ENCODE measurements at places on chromosomes 6 and 20.

- H3K27me3 ChIP-seq, result no peaks in the 10 kb centered on the region
- peaks cover 14% of the 10 kb centered on the region for H3K36me3 ChIP-seq
- peaks cover 4% of the 10 kb centered on the region for H3K4me1 ChIP-seq
Measured at GRCh38 chr6:106574741-106575458, 54.4 kb downstream of the RTN4IP1 start.

- peaks cover 3% of the 10 kb centered on the region for H3K4me1 ChIP-seq
- peaks cover 12% of the 10 kb centered on the region for H3K27me3 ChIP-seq
- H3K36me3 ChIP-seq, result no peaks in the 10 kb centered on the region
Measured at GRCh38 chr6:131368198-131368911, 204.7 kb upstream of the ARG1 start.

DNA sequence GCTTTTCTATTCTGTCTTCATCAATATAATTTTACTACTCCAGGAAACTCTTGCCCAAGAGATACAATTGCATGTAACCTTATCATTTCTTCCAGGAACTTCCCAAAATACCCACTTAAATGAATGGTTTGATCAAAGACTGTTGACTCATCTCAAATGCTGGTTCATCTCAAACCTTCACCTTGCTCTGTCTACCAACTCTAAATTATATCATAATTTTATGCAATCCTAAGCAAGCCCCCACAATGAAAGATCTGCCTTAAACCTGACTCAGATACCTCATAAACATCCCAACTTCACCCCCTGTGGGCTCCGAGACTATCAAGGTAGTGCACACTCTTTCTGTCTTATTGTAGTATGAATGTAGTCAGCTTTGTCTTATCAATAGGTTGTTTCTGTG is 65.5 kb upstream of the GCM1 start:
- H3K4me3 ChIP-seq, result no peak overlapping the region
- H3K36me3 ChIP-seq, result no peaks in the 10 kb centered on the region
- no peaks in the 10 kb centered on the region for H3K27me3 ChIP-seq
- no peaks in the 10 kb centered on the region for H3K4me1 ChIP-seq
- H3K27ac ChIP-seq, result no peak overlapping the region

- H3K27me3 ChIP-seq, result no peaks in the 10 kb centered on the region
- no peaks in the 10 kb centered on the region for H3K36me3 ChIP-seq
- no peaks in the 10 kb centered on the region for H3K4me1 ChIP-seq
Measured at GRCh38 chr20:11063444-11063843, 389.6 kb upstream of the JAG1 start.

DNA sequence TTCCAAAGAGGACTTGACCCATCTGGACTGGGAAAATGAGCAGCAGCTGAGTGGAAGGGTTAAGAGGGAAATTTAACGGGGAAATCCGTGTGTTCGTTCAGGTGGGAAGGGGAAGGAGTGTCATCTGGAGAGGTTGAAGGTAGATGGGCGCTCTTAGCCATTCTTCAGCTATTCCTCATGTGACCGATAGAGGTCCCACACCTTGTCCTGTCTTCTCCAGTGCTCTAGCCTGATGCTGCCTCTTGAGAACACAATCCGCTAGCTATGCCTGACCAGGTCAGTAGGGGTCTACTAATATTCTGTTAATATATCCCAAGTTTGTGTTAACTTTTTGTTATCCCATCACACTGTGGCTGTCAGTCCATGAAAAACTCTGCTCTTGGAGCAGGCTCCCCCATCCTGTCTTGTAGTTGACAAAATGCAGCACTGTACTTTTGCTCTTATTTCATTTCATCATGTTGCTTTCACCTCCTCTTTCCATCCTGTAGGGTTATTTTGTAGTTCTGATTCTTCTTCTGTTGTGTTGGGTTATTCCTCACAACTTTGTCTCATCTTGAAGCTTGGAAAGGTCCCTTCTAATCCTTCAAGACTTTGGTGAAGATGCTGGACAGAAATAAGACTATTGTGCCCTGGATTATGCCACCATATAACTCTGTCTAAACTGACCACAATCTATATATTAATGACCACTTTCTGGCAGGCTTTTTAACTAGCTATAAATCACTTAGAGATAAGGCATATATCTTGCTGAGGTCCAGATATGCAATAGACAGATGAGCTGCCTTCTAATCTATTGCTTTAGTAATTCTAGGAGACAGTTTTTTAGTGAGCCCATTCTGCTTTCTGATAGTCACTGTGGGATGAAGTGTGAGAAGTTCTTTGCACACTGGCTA is 123.4 kb upstream of the SUPT3H start:
- no peaks in the 10 kb centered on the region for H3K27me3 ChIP-seq
- no peak for DNase-seq
- peaks cover 9% of the 10 kb centered on the region for H3K4me1 ChIP-seq
- H3K4me3 ChIP-seq, result no peak overlapping the region
- H3K27ac ChIP-seq, result peak overlapping the region; percentile 5
- peaks cover 22% of the 10 kb centered on the region for H3K36me3 ChIP-seq

- H3K4me3 ChIP-seq, result peak overlapping the region; percentile 63
- peak overlapping the region; percentile 71 for H3K27ac ChIP-seq
- peak; percentile 14 for DNase-seq
- H3K4me1 ChIP-seq, result peaks cover 39% of the 10 kb centered on the region
- H3K27me3 ChIP-seq, result no peaks in the 10 kb centered on the region
Measured at GRCh38 chr6:4607793-4608192, 168.4 kb upstream of the CDYL start.

GRCh38 chr6:157653521-157653920 is 169.5 kb upstream of the SNX9 start:
- no peaks in the 10 kb centered on the region for H3K27me3 ChIP-seq
- no peaks in the 10 kb centered on the region for H3K36me3 ChIP-seq
- no peak overlapping the region for H3K27ac ChIP-seq

DNA sequence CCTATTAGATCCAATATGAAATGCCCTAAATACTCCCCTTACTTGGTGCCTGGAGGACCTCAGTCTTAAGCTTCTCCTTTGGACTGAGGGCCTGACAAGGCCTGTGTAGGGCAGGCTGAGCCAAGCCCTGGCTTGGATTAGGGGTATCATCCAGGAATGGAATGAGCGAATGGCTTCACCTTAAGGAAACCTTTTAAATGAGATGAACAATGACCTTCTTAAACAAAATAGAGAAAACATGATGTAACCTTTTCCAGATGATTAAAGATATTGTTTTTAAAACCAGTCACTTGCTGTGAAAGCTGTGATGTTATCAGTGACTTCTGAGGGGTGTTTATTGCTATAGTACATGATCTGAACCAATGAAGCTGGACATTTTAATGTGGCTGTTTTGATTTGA is 55.5 kb downstream of the TRAF3IP2 start:
- H3K36me3 ChIP-seq, result no peaks in the 10 kb centered on the region
- H3K4me1 ChIP-seq, result no peaks in the 10 kb centered on the region
- H3K4me3 ChIP-seq, result no peak overlapping the region
- H3K27ac ChIP-seq, result no peak overlapping the region
- no peaks in the 10 kb centered on the region for H3K27me3 ChIP-seq

- H3K4me1 ChIP-seq, result no peaks in the 10 kb centered on the region
- no peaks in the 10 kb centered on the region for H3K27me3 ChIP-seq
- H3K36me3 ChIP-seq, result no peaks in the 10 kb centered on the region
- H3K4me3 ChIP-seq, result no peak overlapping the region
- DNase-seq, result no peak
Measured at GRCh38 chr6:69378326-69378725, 418.5 kb downstream of the LMBRD1 start.

DNA sequence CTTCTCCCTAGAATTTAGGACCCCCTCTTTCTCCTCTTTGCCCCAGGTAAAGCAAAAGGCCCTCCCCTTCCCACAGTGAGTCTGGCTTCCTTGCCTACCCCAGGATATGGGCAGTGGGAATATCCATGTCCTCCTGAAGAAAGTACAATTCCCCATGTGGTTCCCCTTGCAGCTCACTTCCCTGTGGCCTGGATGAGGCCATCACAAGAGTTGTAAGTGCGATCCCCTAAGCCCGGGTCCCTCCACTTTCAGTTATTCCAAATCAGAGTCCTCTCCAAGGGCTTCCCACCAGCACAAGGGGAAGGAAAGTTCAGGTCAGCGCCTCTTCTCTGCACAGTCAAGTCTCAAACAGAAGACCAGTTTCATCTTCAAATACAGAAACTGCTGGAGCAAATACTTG is 10.2 kb upstream of the PTPN1 start:
- H3K4me3 ChIP-seq, result no peak overlapping the region
- H3K4me1 ChIP-seq, result peaks cover 3% of the 10 kb centered on the region
- H3K27me3 ChIP-seq, result no peaks in the 10 kb centered on the region

- H3K4me3 ChIP-seq, result no peak overlapping the region
- no peaks in the 10 kb centered on the region for H3K4me1 ChIP-seq
- no peak overlapping the region for H3K27ac ChIP-seq
- peaks cover 43% of the 10 kb centered on the region for H3K27me3 ChIP-seq
Measured at GRCh38 chr20:6165346-6165745, 42.5 kb upstream of the FERMT1 start.

DNA sequence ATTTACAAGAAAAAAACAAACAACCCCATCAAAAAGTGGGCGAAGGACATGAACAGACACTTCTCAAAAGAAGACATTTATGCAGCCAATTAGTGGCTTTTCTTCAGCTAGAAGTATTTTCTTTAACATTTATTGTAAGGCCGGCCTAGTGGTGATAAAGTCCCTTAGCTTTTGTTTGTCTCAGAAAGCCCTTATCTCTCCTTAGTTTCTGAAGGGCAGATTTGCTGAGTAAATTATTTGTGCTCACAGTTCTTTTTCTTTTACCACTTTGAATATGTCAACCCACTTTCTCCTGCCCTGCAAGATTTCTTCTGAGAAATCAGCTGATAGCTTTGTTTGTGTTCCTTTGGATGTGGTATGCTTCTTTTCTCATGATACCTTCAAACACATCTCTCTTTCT is 344.0 kb upstream of the SYNCRIP start:
- no peaks in the 10 kb centered on the region for H3K36me3 ChIP-seq
- DNase-seq, result no peak
- no peaks in the 10 kb centered on the region for H3K27me3 ChIP-seq

DNA sequence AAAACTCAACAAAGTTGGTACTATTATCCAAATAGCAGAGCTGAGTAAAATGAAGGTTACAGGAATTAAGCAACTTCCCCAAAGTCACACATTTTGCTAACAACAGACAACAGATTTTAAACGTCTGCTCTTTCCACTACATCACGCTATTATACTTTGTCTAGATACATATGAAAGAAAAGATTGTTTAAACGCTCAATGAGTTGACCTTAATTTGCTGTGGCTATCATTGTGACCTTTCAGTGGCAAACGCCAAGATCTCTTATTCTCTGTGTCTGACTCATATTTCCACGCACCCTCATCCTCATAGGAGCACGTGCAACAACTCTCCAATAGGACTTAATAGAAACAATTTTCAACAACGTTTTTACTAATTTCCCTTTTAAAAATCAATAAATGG is 540.1 kb downstream of the MAFB start:
- H3K27ac ChIP-seq, result no peak overlapping the region
- DNase-seq, result no peak
- no peaks in the 10 kb centered on the region for H3K4me1 ChIP-seq
- H3K4me3 ChIP-seq, result no peak overlapping the region

- no peak for DNase-seq
- H3K4me1 ChIP-seq, result no peaks in the 10 kb centered on the region
- H3K36me3 ChIP-seq, result peaks cover 2% of the 10 kb centered on the region
- H3K27ac ChIP-seq, result no peak overlapping the region
- H3K4me3 ChIP-seq, result no peak overlapping the region
- no peaks in the 10 kb centered on the region for H3K27me3 ChIP-seq
Measured at GRCh38 chr20:6884114-6884513, 116.6 kb downstream of the BMP2 start.

GRCh38 chr6:12186528-12186927 is 103.6 kb upstream of the EDN1 start:
- no peak for DNase-seq
- no peaks in the 10 kb centered on the region for H3K27me3 ChIP-seq
- H3K36me3 ChIP-seq, result no peaks in the 10 kb centered on the region
- no peak overlapping the region for H3K27ac ChIP-seq
- H3K4me1 ChIP-seq, result peaks cover 5% of the 10 kb centered on the region

- DNase-seq, result peak; percentile 15
- no peak overlapping the region for H3K4me3 ChIP-seq
- no peaks in the 10 kb centered on the region for H3K36me3 ChIP-seq
Measured at GRCh38 chr20:62501801-62502495, 26.2 kb upstream of the GATA5 start.

DNA sequence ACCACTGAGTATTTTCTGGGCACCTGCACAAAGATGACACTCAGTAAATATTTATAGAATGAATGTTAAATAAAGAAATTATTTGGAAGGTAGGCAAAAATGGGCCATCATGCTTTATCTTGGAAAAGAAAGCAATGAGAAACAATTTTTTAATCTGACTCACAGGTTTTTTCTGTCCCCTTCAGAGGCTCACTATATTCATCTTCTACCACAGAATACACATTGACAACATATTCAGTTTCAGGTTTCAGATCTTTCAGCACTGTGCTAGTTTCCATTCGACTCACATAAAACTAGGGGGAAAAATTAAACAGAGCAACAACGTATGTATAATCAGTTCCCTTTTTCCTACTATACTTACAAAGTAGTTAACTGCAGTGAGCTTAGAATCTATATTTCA is 58.3 kb downstream of the COL12A1 start:
- DNase-seq, result no peak
- H3K36me3 ChIP-seq, result no peaks in the 10 kb centered on the region
- peaks cover 14% of the 10 kb centered on the region for H3K27me3 ChIP-seq
- H3K4me1 ChIP-seq, result no peaks in the 10 kb centered on the region
- H3K4me3 ChIP-seq, result no peak overlapping the region

DNA sequence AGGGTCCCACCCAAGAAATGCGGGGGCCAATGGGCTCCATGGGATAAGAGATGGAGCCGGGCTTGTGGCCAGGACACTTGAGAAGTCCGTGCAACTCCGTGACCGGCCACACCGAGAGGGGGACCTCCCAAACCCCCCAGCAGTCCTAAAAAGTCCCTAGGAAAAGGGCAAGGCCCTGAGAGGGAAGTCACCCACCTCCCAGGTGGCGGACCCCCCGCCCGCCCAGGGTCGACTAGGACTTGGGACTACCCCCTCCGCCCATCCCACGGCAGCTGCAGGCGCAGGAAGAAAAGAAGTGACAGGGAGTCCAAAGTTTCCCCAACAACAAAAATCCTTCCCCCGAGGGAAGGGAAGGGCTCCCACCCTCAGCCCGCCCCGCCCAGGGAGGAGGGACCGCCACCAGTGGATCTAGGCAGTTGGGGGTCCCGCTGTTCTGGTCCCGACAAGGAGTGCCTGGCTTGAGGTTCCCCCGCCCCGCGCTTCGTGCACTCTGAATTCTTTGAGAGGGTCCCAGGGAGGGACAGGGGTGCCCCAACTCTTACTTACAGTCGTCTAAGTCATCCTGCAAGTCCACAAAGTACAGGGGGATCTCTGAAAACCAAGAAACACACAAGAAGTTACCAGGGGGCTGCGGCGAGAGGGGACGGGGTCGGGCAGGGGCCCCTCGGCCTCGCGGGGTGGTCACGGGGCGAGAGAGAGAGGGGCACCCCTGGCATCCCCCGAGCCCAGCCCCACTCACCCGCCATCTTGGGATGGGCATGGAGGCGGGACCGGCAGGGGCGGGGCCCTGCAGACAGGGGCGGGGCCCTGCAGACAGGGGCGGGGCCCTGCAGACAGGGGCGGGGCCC is 611 bp upstream of the RAB22A start:
- H3K4me3 ChIP-seq, result peak overlapping the region; percentile 64
- peaks cover 20% of the 10 kb centered on the region for H3K4me1 ChIP-seq
- no peaks in the 10 kb centered on the region for H3K27me3 ChIP-seq

GRCh38 chr6:53916804-53917463 is 122.1 kb downstream of the LRRC1 start:
- peaks cover 5% of the 10 kb centered on the region for H3K36me3 ChIP-seq
- H3K4me3 ChIP-seq, result no peak overlapping the region
- no peak for DNase-seq

Data from effector memory CD8-positive, alpha-beta T cell (primary cell).